AG08395 (cell line): ENCODE measurements at places on chromosomes 4 and X.

DNA sequence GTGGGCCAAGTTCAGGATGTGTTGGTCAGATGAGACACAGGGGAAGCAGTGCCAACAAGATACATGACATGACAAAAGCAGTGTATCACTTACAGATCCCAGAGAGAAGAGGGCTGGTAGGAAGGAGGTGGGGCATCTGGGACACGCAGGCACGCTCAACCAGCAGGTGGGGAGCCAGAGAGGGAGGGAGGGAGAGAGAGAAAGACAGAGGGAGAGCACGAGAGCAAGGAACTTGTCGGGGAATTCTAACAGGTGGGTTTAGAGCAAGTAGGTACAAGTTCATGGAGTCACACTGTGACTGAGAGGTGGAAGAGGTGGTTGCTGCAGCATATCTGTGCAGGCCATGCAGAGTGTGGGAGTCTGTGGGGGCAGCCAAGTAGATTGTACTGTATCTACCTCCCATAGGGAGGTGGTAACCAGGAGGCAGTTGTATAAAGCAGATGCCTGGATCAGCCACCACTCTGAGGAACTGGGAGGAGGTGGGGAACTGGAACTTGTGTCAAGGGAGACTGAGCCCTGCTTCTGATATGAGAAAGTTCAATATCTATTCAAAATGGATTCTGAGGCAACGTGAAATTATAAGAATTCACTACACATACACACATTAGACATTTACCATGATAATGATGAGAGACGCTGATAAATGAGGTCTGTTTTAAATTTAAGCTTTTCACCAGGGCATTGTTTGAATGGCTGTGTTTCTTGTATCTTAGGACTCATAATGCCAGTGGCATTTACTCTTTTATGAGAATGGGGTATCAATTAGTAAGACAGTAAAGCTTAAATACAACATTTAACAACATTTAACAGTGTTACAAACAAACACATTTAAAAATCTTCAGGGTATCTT, 43.7 kb downstream of the BBS12 start:
- no peak for DNase-seq

- DNase-seq: no peak
Observed at GRCh38 chrX:154530286-154530685, 14.3 kb upstream of the FAM3A start.

GRCh38 chr4:6277935-6278800, 8.5 kb downstream of the WFS1 start:
- DNase-seq: no peak

GRCh38 chrX:10743476-10743875, 123.1 kb upstream of the MID1 start:
- no peak for DNase-seq

GRCh38 chrX:105134273-105134672, 86.2 kb downstream of the TEX13A start:
- no peak for DNase-seq

DNA sequence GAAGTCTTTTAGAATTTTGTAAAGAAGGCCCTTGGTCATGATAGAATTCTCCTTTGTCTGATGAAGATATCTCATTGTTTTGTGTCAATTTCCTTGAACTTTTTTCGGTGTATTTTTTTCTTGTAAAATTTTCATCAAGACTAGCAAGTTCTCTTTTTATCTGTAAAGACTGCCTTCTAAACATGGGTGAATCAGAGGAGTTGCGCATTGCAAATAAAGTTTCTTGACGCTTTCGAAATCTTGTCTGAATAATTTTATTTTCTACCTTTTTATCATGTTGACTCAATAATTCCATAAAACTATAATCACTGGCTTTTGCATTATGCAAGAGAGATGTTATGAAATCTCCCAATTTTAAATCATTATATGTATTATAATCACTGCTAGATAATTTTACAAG, 66.2 kb downstream of the NCAPG start:
- DNase-seq: no peak

- DNase-seq: no peak
Observed at GRCh38 chr4:1204286-1204827, 32.0 kb upstream of the SPON2 start.

- peak; percentile 40 for DNase-seq
Observed at GRCh38 chrX:2391869-2392606, 108.7 kb downstream of the DHRSX start.
